ENCODE measurements at places on chromosomes 4 and X.

DNA sequence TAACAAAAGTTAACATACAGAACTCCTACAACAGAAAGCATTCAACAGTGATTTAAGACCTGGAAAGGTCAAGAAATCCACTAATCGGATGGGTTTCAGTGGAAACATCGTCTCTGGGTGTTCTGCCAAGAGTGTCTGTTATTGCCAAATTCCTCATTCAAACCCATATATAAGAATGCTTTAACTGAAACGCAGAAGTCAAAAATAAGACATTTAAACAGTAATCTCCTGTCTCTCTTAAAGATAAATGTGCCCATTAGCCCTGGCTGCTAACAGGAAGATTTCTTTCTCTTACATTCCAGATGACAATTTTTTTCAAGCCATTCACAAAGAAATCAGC, 31.5 kb downstream of the DCTD start:
- no peak for DNase-seq

DNA sequence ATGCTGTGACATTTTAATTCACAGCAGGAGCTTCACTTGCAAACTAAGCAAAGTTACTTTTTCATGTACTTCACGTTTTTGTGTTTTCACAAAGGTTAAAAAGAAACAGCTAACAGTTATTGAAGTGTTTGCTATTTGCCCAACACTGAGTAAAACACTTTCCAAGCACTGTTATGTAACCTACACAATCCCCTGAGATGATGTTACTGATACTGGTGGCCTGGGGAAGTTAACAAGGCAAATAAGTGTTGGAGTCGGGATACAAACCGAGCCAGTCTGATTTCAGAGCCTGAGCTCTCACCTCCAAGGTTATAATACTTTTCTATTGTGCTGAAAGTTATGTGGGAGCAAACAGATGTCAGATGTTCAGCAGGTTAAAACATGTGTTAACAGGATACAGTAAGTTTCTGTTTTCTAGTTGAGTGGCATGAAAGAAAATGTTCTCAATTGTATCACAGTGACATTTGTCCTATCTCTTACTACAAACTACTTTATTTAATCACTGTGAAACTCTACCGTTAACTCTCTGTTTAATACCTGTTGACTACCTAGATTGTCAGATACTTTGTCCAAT, 3.9 kb upstream of the CXCL13 start:
- no peak for DNase-seq

- DNase-seq, result peak; percentile 23
These were observed 30.9 kb upstream of the HSD17B13 start for GRCh38 chr4:87353592-87353991.

DNA sequence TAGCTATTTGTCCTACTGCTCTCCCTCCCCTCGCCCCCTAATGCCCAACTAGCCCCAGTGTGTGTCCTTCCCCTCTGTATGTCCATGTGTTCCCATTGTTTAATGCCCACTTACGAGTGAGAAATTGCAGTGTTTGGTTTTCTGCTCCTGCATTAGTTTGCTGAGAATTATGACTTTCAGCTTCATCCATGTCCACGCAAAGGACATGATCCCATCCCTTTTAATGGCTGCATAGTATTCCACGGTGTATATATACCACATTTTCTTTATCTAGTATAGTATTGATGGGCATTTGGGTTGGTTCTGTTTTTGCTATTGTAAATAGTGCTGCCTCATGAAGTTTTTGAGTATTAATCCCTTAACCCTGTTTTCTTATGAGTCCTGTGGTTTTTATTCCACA, 33.6 kb upstream of the CFAP299 start:
- DNase-seq, result no peak

- DNase-seq, result no peak
These were observed 1699.2 kb upstream of the IGFBP7 start for GRCh38 chr4:58809366-58809765.

DNA sequence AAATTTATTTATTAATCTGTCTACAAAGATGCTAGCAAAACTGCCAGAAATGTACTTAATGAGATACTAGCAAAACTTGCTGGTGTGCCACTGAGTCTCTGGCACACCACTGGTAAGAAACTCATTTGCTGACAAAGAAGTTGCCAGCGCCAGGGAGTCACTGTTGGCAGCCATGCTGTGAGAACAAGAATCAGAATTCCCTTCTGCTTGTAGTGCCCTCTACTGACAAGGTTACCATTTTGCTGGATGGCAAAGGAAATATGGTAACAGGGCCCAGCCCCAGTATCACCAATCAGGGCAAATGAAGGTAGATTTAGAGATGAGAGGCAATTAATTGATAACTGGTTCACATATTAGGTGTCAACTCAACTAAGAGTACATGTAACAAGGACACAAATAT, 750.1 kb upstream of the ADGRL3 start:
- no peak for DNase-seq

DNA sequence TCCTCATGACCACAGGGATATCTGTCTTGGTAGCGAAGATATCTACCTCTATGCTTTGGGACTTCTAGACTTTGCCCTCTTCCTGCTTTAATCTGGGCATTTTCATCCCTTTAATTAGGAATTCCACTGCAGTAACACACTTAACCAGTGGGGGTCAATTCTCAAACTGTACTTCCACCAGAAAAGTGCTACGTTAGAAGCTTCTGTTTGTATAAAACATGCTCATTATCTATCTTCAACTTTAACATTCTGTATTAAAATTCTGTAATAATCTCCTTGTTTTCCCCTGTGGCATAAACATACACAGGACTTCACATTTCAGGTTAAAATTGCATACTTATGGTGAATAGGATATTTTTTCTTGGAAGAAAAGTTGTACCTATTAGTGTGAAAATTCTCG, 105.6 kb downstream of the AMMECR1 start:
- no peak for DNase-seq

GRCh38 chr4:45078201-45078600, 351.8 kb upstream of the GNPDA2 start:
- no peak for DNase-seq

DNA sequence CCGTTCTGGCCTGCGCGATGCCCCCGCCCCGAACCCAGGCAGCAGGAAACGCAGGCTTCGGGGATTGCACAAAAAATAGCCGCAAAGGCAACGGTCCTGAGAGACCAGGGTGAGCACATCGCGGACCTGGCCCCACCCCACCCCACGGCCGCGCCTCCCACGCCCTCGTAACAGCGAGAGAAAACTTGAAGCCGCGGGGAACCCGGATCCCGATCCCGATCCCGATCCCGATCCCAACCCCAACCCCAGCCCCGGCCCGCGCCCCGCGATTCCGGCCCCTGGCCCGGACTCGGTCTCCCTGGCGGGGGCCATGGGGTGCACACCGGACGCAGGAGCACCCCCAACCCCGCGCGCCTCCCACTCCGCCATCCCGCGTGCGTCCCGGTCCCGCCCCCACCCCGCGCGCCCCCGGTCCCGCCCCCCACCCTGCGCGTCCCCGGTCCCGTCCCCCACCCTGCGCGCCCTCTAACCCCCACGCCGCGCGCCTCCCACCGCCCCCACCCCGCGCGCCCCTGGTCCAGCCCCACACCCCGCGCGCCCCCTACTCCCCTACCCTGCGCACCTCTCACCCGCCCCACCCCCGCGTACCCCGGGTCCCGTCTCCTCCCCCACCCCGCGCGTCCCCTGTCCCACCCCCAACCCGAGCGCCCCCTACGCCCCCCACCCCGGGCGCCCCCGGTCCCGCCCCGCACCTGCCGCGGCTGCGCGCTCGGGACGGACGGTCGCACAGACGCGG, 29.0 kb downstream of the NOP14 start:
- peak; percentile 45 for DNase-seq

- DNase-seq, result no peak
These were observed 703.5 kb upstream of the PABPC4L start for GRCh38 chr4:134905061-134905460.

DNA sequence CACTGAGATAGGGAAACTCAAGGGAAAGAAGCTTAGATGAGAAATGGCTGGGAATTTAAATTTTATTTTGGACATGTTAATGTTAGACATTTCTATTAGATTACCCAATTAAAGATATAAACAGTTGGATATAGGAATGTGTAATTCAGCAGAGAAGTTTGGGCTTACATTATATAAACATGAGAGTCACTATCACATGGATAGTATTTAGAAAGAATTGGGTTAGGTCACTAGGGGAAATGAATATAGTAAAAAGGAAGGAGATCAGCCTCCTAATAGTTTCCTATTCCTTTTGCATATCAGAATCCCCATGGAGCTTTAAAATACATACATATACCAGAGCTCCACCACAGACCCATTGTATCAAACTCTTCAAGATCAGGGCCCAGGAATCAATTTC, 19.6 kb upstream of the CXCL5 start:
- no peak for DNase-seq

DNA sequence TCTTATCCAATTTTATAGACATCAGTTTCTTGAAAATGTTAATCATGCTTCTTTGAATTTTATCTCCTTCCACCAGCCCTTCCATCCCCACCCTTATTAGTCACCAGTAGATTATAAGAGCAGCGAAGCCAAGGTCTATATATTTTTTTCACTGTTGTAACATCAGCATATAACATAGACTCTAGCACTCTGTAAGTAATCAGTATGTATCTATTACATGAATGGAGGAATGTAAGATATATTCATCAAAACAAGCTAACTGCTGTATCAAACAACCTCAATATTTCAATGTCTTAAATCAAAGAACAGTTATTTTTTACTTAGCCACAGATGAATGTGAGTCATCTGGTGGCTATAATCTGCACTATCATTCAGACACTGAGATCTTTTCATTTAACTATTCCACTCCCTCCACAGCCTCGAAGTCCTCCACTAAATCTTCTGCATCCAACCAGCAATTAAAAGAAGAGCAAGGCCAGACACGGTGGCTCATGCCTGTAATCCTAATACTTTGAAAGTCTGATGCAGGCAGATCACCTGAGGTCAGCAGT, 178.9 kb downstream of the CENPC start:
- DNase-seq, result no peak

- no peak for DNase-seq
These were observed 85.8 kb upstream of the PUDP start for GRCh38 chrX:7233580-7234406.

DNA sequence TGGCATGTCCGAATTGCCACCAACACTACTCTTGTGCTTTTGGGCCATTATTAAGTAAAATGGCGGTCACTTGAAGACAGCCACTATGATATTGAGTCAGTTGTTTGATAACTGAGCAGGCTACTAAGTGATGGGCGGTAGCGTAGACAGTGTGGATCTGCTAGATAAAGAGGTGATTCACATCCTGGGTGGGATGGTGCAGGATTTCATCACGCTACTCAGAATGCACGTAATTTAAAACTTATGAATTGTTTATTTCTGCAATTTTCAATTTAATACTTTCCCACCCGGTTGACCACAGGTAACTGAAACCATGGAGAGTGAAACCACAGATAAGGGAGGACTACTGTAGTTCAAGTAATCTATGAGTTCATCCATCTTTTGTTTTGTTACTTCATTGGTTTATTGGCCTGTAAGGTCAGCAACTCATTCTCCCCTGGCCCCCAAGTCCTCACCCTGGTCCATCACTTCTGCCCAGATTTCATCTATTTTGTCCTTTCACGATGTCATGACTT, 2.9 kb downstream of the ARAF start:
- no peak for DNase-seq

GRCh38 chr4:128608006-128608405, 201.5 kb upstream of the JADE1 start:
- DNase-seq, result no peak

- no peak for DNase-seq
These were observed 722 bp downstream of the FGF16 start for GRCh38 chrX:77447653-77448569.

GRCh38 chr4:6987588-6987961, 55.6 kb upstream of the TADA2B start:
- no peak for DNase-seq

GRCh38 chr4:20624793-20625374, 75.4 kb upstream of the PACRGL start:
- no peak for DNase-seq

DNA sequence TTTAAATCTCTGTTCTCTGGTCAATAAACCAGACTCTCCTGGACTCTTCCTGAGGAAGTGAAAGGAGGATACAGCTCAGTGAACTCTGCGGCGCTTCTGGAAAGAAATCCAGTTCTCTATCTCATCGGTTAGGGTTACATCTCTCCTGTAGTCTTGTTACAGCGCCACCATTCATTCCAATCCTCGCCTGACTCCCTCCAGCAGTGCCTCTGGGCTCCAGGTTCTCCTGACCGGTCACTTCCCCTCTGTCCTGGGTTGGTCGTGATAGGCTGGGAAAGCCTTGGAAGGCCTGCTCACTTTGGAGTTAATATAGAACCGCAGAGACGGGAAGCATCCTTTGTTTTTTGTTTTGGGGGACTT, 97.0 kb upstream of the STOX2 start:
- DNase-seq, result no peak

- no peak for DNase-seq
These were observed 71.7 kb downstream of the PCYT1B start for GRCh38 chrX:24575496-24575895.

All from activated CD4-positive, alpha-beta T cell treated with anti-CD3 and anti-CD28 coated beads, Interleukin-2, amount 50 U/mL, for 1 hour (primary cell).